ENCODE measurements at places on chromosomes 5 and 9.

- DNase-seq: no peak
Observed at GRCh38 chr9:77954666-77955015, 77.0 kb downstream of the GNAQ start.

DNA sequence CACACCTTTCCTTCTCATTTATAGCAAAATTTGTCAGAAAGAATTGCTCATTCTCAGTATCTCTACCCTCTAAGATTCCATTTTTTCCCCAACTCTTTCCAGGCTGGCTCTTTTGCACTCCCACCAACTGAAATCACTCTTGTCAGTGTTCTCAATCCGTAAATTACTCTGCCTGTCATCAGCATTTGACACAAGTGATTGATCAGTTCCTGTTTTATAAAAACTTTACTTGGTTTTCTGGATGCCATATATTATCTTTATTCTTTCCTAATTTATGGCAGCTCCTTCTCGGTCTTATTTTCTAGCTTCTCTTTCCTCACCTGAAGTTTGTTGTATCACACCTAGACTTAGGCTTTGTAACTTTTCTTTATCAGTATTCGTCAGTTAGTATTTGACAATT, 16.4 kb downstream of the DENND4C start:
- no peak for DNase-seq

- DNase-seq: peak; percentile 23
Observed at GRCh38 chr5:39714036-39714698, 289.4 kb upstream of the DAB2 start.

- no peak for DNase-seq
Observed at GRCh38 chr9:136944212-136944518, 373 bp downstream of the FBXW5 start.

DNA sequence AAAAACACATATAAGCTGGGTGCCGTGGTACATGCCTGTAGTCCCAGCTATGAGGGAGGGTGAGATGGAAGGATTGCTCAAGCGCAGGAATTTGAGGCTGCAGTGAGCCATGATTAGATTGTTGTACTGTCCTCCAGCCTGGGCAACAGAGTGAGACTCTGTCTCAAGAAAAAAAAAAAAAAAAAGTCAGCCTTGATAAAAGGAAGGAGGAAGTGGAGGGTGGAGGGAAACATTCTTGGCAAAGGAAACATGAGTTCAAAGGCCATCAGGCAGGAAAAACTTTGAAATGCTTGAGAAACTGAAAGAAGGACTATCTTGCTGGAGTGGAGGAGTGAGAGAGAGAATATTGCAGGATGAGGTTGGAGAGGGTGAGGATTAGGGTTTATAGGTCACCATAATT, 18.3 kb upstream of the ANKHD1 start:
- no peak for DNase-seq

GRCh38 chr5:76386360-76386759, 16.7 kb upstream of the IQGAP2 start:
- no peak for DNase-seq

GRCh38 chr9:123548741-123549545, 192.9 kb downstream of the CRB2 start:
- no peak for DNase-seq

GRCh38 chr9:112719696-112720095, 1.8 kb upstream of the INIP start:
- no peak for DNase-seq

GRCh38 chr9:99078717-99079116, 26.2 kb upstream of the TGFBR1 start:
- no peak for DNase-seq

GRCh38 chr5:138969323-138970002, 94.3 kb upstream of the LRRTM2 start:
- DNase-seq: no peak

DNA sequence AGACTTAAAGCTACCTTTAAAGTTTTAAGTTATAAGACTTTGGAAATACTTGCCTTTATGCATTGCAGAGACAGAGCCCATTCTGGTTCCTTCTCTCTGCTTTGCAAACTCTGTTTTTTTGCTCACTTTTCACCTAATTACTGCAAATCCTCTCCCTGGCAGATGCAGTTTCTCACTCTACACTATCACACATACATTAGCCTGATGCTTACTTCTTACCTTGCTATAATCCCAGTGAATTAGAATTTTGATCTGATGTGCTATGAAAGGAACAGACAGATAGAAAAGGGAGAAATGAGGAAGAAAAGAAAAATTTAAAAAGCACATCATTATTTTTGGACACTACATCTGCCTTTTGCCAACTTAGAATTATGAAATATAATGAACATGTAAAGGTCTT, 489.5 kb upstream of the EDIL3 start:
- DNase-seq: no peak

DNA sequence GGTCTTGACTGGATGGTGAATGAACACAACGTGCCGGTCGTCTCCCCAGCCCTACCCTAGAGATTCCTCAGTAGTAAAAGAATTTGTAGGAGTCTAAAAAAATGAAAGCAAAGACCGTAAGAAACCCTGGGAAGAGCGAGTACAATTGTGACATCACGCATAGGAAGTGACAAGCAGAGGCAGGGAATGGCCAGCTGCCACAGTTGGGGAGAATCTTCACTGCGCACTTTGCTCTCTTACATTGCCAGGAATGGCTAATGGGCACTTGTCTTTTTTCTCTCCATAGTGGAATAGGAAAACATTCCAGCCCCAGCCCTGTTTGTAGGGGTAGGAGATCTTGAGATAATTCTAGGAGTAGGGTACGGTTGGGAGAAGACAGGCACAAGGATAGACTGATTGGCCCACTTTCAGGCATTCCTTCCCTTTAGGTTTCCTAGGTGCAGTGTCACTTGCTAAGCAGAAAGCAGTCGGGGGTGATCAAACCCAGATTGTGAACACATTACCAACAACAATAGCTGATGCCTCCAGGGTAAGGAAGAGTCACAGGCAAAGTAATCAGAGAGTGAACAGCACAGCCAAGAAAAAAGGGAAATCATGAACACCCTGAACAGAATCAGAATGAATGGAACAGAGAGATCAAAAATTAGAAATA, 302.7 kb downstream of the MAN2A1 start:
- DNase-seq: no peak

DNA sequence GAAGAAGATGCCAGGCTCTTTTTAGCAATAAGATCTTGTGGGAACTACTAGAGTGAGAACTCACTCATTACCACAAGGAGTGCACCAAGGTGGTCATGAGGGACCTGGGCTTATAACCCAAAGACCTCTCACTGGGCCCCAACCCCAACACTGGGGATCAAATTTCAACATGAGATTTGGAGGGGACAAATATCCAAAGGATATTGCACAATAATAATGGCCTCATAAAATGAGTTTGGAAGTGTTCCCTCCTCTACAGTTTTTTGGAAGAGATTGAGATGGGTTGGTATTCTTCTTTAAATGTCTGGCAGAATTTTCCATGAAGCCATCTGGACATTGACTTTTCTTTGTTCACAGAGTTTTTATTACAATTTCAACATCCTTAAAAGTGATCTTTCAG, 38.0 kb upstream of the FAM120A start:
- no peak for DNase-seq

DNA sequence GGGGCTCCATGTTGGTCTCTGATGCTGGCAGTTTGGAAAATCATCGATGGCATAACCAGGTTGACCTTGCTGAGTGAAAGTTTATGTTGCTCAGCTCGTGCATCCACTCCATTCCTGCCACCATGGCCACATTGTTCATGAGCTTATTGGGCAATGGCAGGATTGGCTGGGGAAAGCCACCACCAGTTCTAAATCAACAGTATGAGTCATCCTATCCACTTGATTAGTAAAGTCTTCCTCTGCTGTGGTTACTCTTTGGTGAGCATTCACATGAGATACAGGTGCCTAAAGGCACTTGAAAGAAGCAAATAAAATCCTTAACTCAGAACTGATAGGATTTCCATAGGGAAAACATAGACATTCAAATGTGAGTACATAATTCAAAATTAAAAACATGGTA, 131.8 kb upstream of the FBN2 start:
- no peak for DNase-seq

- DNase-seq: no peak
Observed at GRCh38 chr5:41788941-41789368, 81.3 kb downstream of the OXCT1 start.

DNA sequence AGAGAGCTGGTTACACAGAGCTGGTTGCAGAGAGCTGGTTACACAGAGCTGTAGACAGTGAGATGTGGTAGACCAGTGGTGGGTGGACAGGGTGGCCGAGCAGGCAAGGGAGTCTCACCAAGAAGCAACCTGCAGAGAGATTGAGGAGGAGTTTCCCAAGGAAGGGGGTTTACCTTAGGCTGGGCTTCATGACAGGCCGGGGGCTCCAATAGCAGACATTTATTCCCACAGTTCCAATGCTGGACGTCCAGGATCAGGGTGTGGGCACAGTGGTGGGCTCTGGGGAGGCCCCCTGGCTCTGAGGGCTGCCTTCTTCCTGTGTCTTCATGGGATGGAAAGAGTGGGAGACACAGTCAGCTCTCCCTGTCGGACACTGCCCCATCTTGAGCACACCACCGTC, 386.9 kb upstream of the IRX4 start:
- no peak for DNase-seq

GRCh38 chr5:74035521-74035937, 409.5 kb downstream of the ARHGEF28 start:
- no peak for DNase-seq

DNA sequence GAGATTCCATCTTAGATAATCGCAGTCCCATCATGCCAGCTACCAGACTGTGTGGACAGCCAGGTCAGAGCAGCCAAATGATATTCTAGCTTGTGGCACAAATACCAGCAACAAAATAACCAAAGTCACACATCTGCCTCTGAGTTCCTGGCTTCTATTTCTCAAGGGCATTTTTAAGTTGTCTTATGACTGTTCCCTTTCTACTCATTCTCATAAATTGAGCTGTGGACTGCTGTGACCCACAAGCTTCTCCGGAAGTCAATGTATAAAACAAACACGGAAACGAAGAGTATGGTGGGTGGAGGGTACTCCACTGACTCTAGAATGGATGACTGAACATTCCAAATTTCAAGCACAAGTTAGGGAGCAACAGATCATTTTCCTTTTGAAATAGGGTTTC, 43.9 kb downstream of the PDCD1LG2 start:
- DNase-seq: no peak

- DNase-seq: no peak
Observed at GRCh38 chr5:52356311-52356918, 431.3 kb upstream of the ITGA1 start.

- DNase-seq: no peak
Observed at GRCh38 chr5:65811004-65811403, 89.0 kb downstream of the NLN start.

- DNase-seq: no peak
Observed at GRCh38 chr5:23730023-23730422, 222.6 kb downstream of the PRDM9 start.

GRCh38 chr5:142881784-142882126, 111.6 kb downstream of the ARHGAP26 start:
- DNase-seq: no peak

DNA sequence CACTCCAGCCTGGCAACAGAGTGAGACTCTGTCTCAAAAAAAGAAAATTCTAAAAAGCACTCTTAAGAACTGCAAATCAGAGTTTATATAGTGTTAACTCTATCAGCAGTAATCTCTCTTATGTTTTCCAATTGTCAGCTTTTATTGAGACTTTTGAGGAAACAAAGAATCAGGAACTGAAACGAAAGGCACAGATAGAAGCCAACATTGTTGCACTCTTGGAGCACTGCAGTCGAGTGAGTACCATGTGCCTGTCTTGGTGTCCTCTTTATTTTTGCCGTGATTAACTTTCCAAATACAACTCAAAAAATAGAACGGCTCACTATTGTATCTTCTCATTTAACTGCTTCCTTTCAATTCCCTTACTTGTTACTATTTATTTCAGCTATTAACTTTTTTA, 41.7 kb upstream of the LRRC19 start:
- no peak for DNase-seq

DNA sequence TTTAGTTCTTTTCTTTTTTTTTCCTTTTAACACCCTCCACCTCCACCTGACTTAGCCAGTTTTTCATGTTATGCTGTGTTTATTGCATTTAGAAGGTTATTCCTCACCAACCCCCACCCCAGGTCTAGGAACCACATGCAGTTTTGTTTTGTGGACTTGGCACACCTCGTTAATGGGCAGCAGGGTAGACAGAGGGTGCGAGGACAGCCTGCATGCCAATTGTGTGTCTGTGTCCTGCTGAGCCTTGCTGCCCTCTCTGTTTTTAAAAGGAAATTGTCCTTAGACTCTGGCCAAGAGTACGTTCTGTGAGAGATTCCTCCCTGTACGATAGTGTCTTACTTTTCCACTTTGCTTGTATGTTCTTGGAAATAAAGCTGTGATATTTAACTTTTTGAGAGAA, 13.9 kb downstream of the PIK3R1 start:
- no peak for DNase-seq

GRCh38 chr9:89495824-89496560, 1.9 kb downstream of the SEMA4D start:
- no peak for DNase-seq

DNA sequence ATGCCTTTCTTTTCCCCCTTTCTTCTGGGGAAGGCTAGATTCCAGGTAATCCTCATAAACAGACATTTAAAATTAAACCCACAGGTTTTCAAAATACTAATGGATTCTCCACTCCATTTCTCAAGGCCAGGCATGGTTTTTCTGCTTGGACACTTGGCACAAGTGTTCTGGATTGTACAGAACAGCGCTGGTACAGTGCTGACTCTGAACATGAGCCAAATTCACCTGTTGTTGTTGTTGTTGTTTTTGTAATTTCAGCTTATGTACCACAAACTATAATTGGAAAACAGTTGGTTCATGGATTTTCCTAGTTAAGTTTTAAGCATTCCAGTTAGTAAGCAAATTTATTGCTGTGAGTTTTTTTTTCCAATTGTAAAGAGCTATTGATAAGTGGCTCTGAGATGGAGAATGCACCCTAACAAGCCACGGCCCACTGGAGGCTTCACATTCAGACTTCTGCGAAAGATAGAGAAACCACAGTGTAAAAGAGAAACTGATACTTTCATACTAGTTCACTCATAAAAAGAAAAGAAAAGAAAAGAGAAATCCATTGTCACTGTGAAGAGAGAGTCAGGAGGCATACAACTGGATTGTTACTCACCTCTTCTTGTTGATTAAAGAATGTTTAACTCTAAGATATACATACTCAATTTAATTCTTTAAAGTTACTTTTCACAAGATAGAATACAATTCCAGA, 16.2 kb upstream of the ITGA1 start:
- DNase-seq: no peak

DNA sequence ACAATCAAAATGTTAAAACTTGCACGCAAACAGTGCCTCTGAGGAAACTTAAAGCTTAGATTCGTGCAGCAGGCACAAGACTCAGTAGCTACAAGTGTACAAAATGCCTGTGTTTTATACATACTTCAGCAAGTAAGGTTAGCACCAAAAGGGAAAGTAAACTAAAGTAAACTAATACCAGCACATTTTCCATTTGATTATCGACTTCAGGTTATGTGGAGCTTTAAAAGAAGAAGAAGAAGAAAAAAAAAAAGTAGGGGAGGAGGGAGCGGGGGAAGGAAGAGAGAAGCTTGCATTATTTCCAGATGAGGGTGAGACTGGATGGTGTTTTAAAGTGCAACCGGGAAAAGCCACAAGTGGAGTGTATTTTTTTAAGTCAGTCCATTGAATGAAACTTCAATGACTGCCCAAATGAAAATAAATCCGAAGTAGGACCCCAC, 596 bp upstream of the ADAMTS6 start:
- no peak for DNase-seq

Measured in neural crest cell (in vitro differentiated cells).